ENCODE measurements at places on chromosomes 6 and 20.

DNA sequence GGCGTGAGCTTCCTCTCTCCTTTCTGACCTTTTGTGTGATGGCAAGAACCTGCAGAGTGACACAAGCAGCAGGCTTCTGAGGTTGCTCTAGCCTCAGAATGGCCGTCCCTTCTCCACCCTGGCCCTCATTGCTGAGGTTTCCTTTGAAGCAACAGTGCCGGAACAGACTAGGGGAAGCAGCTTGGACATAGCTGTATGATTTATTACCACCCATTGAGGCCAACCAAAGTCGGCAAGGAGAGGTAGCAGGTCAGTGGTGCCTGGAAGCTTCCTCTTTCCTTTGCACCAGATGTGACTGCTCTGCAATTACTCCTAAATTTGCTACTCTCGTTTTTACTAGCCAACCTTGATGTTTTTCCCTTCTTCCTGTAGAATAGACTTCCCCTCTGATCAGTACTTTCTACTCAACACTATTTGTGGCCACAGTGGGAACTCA is 31.4 kb downstream of the PTPN1 start:
- DNase-seq, result no peak

DNA sequence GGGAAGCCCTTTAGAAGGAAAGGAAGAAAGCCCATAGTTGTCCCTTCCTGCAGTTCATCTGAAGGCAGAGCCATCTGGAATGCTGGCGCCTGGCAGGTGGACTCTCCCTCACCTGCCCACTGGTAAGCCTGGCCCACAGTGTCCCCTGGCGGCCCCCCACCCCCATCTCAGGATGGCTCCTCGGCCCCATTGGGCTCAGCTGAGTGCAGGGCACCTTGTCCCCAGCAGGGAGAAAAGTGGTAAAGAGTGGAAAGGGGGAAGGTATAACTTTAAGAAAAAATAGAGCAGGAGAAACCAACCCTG is 12.6 kb downstream of the SS18L1 start:
- DNase-seq, result no peak

GRCh38 chr20:44745598-44746366 is at the start of gene KCNK15:
Gene KCNK15, plus strand, starts transcription at chr20:44745865. Its CDS starts 46 bp downstream, at chr20:44745911.
- peak; percentile 17 for DNase-seq

DNA sequence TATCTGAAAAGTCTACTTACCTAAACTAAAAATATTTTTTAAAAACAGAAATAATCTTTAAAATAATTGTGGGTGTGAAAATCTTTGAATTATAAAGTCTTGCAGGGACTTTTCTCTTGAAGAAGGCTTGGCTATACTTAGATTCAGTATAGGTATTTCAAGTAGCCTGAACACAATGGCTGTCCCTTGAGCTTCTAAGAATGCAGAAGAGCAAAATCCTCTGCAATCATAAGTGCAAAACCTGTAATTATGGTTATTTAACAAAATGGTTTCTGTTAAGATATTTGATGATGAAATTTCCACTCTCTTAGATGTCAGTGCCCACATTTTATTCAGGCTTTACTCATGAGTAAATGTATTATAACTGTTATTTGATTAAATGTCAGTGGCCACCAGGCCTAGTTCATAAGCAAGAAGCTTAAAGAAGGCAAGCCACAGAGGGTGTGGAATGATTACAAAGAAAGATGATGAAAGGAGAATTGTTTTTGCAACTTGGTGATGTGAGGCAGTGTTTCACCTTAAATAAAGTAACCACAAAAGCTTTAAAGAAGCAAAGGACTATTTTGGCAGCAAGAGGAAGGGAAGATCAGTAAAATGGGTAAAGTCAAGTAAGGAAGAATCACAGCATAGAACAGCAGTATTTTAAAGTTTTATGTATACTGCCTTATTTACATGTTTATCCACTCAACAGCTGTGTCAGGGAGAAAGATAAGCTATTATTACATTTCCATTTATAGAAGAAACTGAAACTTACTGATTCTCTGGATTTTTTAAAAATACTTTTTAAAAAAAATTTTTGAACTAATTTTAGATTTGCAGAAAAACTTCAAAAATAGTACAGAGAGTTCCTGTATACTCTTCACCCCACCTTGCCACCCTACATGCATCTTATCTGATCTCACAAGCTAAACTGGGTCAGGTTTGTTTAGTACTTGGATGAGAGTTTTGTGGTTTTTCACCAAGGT is 351.2 kb upstream of the RUNX2 start:
- DNase-seq, result no peak

- DNase-seq, result no peak
Measured at GRCh38 chr20:3465301-3465700, 5.5 kb upstream of the ATRN start.

GRCh38 chr20:55143601-55144000 is 668.2 kb downstream of the DOK5 start:
- DNase-seq, result no peak

DNA sequence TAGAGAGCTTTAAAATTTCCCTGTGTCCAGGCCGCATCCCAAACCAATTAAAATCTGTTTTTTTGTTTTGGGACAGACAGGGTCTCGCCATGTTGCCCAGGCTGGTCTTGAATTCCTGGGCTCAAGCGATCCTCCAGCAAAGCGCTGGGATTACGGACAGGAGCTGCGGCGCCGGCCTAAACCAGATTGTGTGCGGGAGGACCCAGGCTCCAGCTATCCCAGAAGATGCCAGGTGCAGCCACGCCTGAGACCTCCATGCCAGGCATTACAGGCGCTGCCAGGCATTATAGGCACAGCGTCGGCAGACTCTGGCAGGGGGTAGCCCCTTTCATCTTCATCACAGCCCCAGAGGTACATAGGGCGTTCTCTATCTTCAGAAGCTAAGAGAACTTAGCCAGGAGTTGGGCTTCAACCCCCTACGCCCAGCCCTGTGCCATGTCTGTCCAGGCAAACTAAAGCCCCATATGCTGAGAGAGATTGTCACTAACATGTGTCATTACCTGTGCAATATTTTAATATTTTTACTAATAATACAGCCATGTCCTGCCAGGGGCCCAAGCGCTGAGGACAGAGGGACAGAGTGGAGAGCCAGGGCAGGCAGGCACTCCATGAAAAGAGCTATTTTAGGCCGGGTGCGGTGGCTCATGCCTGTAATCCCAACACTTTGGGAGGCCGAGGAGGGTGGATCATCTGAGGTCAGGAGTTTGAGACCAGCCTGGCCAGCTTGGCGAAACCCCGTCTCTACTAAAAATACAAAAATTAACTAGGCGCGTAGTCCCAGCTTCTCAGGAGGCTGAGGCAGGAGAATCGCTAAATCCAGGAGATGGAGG is 9.8 kb upstream of the GRM4 start:
- no peak for DNase-seq

- no peak for DNase-seq
Measured at GRCh38 chr6:93801101-93801847, 381.9 kb upstream of the EPHA7 start.

DNA sequence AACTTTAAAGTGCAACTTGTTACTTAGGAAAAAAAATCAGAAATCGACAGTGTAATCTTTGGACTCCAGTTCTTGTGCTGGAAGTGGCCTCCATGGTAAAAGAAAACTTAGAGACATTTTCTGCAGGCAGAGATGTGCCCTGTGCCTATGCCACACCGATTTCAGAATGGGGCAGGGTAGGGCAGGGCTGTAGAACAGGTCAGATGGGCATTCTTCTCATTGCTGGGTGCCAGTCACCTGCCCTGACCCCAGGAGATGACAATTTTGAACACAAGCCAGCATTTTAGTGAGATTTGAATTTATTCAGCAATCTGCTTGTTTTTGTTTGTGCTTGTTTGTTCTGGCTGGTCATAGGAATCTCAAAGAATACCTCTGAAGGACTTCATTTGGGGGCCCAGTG is 63.3 kb downstream of the SASH1 start:
- DNase-seq, result no peak

DNA sequence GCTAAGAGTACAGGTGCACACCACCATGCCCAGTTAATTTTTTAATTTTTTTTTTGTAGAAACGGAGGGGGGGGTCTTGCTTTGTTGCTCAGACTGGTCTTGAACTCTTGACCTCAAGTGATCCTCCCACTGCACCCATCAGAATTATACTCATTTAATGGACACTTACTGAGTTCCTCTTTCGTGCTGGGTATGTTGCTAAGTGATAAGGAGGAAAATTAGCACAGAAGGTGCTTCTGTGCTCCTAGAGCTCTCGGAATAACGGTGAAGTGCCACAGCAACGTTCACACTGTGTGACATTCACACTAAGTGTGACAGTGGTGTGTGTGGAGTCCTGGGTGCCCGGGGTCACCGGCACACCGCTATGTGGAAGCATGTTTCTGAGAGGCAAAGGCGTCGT is 32.1 kb upstream of the BMP6 start:
- no peak for DNase-seq

- peak; percentile 82 for DNase-seq
Measured at GRCh38 chr6:107691062-107691751, 132.9 kb downstream of the SCML4 start.

DNA sequence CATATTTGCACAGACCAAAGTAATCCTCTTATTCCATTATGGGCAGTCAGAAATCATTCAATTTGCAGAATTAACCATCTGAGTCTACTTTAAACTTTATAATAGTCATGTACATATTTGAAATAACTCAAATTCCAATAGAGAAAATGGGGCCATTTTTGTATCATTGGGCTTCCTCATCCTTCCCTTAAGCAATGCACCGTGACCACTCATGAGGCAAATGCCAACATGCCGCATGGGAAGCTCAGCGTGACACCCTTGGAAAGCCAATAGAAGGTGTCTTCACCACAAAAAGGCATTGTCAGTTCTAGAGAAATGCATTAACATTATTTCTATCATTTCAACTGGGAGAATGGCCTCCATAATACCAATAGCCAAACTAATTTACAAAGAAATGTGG is 38.5 kb downstream of the SIM1 start:
- no peak for DNase-seq

DNA sequence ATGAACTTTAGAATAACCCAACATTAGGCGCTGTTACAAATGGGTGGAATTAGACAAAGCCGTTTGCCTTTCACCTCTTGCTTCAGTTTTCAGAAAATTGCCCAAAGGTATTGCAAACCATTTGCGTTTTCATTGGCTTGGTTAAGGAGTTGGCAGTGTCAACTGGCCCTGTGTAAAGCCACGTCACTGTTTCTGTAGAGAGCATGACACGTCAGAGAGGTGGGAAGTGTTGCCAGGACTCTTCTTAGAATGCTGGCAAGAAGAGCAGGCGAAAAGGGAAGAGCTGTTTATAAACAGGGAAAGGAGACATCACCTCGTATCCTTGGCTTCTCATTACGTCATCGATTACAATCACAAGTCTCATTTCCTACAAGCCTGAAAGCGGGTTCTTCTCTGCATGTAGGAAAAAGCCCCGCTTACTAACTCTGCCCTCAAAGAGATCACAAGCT is 4.2 kb upstream of the IRF4 start:
- DNase-seq, result no peak

- no peak for DNase-seq
Measured at GRCh38 chr6:4459032-4459431, 317.2 kb upstream of the CDYL start.

DNA sequence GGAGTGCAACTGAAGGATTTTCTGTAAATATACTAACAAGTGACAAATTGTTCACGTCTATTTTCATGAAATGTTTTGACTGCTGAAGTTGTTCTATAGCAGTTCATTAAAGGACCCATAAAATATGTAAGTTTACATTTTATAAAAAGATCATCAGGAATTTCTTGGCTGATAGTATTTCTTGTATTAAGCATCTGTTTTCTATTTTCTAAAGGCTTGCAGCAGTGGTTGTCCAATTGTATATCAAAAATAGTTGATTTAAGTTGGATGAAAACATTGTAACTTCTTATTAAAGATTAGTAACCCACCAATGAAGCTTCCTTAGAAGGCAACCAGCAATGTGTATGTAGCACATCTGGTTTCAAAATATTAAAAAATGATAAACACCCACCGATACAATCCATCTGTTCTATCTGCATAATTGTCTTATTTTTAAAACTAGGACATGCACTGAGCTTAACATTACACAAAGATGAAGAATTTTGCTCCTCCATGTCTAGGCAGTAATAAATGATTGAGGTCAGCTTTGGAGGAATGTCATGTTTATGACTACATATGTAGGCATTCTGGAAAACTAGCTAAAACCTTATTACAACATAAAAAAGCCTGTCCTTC is 301.3 kb upstream of the TCF21 start:
- peak; percentile 41 for DNase-seq

- DNase-seq, result no peak
Measured at GRCh38 chr20:61596687-61597330, 344.7 kb downstream of the CDH4 start.

DNA sequence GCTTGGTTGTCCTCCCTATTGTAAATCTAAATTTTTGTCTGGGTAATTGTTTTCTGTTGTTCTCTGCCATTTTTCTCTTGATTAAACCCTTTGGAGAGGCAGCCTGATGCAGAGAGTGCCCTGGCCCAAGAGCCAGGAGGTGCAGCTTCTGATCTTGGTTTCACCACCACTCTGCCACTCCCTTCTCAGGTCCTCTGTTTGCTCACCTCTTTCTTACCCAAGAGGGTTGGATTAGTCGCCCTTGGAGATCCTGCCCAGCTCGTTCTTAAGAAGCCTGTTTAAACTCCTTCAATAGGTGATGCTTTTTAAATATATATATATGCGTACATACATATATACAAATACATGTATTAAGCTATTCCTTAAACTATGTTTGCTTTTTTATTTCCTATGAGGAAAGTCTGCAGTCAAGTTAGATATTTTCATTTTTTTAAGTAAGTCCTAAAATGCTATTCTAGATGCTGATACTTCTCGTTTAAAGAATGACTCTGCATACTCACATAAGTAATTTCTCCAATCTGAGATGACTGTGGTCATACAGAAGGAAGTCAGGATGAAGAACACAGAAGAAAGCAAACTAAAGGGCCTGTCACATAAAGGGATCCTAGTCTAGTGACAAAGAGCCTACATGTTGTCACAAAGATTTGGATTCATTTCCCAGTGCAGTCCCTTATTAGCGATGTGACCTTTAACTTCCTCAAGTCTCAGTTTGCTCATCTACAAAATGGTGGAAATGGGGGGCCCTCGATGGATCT is 19.9 kb downstream of the TPD52L1 start:
- DNase-seq, result no peak

- DNase-seq, result no peak
Measured at GRCh38 chr6:8947900-8948299, 512.6 kb upstream of the SLC35B3 start.

DNA sequence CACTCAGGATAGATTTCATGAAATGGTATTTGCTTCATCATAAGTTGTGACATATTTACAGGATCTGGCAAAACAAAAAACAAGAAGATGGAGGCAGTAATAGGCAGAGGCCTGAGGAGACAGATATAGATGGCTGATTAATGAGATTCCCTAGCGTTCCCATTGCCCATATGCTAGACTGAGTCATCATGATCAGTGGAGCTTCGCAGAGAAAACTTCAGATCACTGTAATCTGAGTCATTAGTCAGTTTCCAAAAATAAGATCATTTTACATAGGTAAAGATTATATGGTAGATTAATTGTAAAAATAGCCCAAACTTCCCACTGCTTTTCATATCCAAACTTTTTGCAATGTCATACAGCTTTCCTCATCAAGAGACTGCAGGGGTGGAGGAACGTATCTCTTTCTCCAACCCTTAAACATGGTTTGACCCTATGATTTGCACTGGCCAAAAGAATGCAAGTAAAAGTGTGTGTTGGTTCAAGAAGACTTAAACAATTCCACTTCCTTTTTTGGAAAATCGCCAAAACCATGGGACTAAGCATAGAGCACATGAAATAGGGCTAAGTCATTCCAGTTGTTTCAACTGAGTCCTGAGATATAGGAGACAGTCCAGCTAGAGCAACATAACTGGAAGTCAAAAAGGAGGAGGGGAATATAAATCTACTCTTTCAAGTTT is 626.0 kb downstream of the RNF144B start:
- no peak for DNase-seq
